ENCODE measurements at places on chromosomes 16 and 17.

GRCh38 chr16:53872248-53873221 is 168.6 kb downstream of the FTO start:
- DNase-seq = no peak

GRCh38 chr17:50107790-50108414 is 12.8 kb downstream of the PDK2 start:
- no peak for DNase-seq

DNA sequence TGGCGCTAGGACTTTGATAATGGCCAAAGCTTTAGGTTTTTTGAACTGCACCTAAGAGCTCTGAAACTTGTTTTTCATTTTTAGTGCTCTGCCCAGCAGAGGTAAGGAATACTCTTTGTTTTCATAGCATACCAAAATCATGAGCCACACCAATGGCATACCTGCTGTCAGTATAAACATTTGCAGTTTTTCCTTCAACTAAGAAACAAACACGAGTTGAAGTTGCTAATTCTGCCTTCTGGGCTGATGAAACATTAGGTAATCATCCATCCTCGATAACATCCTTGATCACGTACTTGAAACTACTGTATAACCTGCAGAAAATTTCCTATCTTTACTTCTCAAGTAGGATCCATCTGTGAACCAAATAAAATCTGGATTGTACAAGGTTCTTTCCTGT is 20.6 kb upstream of the B4GALNT2 start:
- no peak for DNase-seq

DNA sequence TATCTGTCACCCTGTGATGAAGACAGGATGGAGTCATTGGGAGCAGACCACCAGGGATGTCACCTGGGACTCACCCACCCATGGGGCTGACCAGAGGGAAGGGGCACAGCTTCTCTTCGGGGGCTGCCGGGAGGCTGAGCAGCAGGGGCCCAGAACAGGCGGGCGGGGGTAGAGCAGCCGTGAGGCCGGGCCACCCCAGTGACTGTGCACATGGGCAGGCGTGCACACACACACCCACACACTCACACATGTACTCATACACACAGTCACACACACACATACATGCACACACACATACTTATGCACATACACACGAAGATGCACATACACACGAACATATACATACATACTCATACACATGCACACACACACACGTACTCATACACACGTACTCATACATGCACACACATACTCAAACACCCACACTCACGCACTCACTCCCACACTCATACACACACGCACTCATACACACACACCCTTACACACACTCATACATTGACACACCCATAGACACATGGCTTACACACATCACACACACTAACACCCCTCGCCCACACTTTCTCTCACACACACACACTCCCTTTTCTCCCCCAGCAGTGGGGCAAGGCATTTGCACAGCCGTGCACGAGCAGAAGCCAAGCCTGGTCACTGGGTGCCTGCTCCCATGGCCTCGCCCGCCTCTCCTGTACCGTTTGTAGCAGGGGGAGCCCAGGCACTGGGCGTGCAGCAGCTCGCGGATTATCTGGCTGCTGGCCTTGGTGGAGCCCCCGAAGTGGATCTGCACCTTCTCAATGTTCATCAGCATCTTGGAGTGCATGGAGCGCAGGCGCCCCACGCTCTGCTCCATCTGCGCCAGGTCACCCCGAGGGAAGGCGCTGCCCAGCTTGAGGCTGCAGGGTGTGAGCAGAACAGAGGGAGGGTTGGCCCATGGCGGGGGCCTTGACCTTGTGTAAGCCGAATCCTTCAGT is 12.4 kb downstream of the UBALD2 start:
- DNase-seq = no peak

GRCh38 chr16:11047057-11047456 is 102.7 kb downstream of the CLEC16A start:
- DNase-seq = no peak

- no peak for DNase-seq
These were observed 13.0 kb upstream of the LGALS3BP start for GRCh38 chr17:78992542-78993212.

- no peak for DNase-seq
These were observed 19.1 kb upstream of the NCBP3 start for GRCh38 chr17:3865176-3865575.

DNA sequence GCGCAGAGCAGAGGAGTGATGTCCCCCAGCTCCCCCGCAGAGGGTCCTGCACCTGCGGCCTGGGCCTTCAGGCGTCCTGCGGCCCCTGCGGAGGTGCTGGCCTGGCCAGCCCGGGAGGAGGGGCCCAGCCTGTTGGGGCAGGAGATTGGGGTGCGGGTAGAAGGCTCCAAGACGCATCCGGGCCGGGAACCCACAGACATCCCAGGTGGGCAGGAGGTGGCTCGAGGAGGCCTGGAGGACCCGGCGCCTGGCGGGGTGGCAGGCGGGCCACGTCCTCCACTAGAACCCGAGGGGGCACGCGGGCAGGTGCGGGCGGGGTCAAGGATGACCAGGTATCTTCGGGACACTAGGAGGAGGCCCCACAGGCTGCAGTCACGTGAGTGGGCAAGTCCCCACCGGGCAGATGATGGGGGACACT is 647 bp upstream of the SECTM1 start:
- DNase-seq = no peak

- no peak for DNase-seq
These were observed 285.1 kb downstream of the HS3ST3A1 start for GRCh38 chr17:13316657-13317056.

- no peak for DNase-seq
These were observed 304.4 kb downstream of the SEC14L1 start for GRCh38 chr17:77444984-77445759.

- DNase-seq = no peak
These were observed 44.1 kb downstream of the CCDC42 start for GRCh38 chr17:8700546-8700945.

DNA sequence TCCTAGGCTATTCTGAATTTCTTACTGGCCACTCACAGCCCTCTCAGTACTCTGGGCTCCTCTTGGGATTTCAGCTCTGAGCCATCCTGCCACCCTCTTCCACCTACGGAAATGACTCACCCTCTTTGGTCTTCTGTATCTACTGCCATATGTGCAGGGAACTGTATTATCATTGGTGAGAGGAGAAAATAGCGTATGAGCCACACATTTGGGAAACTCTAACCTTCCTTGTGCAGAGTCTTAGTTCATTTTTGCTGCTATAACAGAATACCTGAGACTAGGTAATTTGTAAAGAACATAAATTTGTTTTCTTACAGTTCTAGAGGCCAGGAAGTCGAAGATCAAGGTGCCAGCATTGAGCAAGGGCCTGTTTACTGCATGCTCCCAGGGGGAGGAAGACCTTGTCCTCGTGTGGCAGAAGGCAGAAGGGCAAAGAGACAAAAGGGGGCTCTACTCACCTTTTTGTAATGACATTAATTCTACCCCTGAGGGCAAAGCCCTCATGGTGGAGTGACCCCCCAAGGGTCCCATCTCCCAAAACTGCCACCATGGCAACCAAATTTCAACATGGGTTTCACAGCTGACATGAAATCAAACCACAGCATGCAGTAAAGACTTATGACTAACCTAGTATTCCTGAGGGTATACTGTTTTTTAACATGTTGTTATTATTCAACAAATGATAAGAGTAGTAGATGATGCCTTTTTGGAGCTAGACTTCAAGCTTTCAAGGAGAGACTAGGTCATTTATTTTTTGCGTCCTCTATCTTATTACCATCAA is 191.8 kb downstream of the PRKCA start:
- DNase-seq = no peak

- no peak for DNase-seq
These were observed 72.0 kb downstream of the MSI2 start for GRCh38 chr17:57328109-57328882.

DNA sequence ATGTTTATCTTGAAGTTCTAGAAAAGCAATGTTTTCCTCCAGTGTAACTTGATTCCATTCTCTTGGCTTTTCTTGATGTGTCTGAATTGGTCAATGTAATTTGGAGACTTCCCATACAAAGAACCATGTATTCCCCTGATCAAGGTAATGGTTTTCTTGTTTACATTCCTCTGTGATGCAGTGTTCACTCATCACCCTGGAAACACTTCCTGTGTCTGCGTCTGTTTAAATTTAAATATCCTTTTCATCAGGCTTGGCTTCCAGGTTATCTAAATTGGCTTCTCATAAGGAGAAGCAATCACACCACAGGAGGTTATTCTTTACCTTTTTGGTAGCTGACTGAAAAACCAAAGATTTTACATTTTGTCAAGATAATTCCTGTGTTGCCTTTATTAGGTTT is 237.3 kb upstream of the WSCD1 start:
- peak; percentile 39 for DNase-seq

DNA sequence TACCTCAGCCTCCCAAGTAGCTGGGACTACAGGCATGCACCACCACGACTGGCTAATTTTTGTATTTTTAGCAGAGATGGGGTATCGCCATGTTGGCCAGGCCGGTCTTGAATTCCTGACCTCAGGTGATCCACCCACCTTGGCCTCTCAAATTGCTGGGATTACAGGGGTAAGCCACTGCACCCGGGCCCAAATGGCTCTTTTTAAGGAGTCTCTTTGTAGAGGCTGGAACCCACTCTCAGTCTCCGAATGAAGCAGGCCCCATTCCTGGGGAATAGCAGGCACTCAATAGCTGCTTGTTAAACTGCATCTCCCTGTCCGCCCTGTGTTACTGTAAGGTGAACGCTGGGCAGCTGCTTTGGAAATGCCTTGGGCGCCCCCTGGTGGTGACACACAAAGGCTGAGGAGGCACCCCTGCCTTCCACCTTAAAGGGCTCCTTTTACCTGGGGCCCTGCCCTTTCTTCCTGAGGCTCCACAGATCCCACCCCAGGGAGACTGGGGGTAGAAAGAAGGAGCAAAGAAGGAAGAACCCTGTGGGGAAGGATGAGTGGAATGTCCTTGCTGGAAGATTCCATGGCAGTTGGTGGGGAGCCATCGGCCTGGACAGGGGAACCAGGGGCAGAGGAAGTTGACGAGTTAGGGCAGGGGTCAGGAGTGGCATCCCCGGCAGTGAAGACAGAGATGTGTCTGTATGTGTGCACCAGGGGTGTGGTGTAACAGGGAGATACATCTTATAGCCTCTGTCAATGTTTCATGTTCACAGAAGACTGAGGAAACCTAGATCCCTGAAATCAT is 6.1 kb upstream of the SP2 start:
- DNase-seq = peak; percentile 94

GRCh38 chr17:16251043-16251442 is 34.0 kb downstream of the PIGL start:
- DNase-seq = no peak

GRCh38 chr16:15457958-15458357 is 23.6 kb downstream of the BMERB1 start:
- DNase-seq = no peak

- no peak for DNase-seq
These were observed 9.0 kb downstream of the NLRC5 start for GRCh38 chr16:56998352-56998751.

GRCh38 chr17:56528696-56529095 is 64.8 kb upstream of the NOG start:
- peak; percentile 11 for DNase-seq

DNA sequence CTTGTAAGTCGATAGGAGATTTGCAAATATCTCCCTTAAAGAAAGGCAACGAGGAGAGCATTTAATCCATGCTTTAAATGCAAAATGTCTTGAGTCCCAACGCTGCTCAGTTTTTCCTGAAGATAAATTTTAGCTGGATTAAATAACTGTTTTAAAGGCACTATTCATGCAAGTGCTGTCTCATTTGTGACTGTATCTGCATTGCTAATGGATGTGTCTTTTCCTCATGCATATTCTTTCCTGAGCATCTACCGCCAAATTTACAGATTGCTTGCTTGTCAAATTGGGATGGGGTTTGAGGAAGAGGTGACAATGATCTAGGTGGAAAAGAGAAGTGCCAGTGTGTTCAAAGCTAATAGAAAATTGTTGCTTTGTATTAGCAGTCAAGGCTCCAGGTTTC is 106.9 kb downstream of the RBFOX1 start:
- no peak for DNase-seq

- peak; percentile 46 for DNase-seq
These were observed 4.9 kb upstream of the CBX4 start for GRCh38 chr17:79843816-79844800.

- DNase-seq = no peak
These were observed 206.8 kb downstream of the CNTNAP4 start for GRCh38 chr16:76484020-76484419.

DNA sequence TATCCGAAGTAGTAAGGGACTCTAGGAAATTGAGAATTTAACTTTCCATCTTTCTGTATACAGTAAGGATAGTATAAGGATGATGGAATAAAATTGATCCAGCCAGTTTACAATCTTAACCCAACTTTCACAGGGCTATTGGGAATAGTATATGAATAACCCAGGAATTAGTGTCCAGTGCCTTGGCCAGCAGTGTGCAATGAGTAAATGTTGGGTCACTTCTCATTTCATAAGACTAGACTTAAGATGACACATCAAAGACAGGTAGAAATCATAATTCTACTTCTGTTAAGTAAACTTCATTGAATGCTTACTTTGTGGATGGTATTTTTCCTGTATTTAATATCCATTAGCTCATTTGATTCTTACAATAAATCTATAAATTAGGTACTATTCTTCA is 949.6 kb upstream of the GOT2 start:
- no peak for DNase-seq

- peak; percentile 18 for DNase-seq
These were observed 3.1 kb downstream of the CLCN7 start for GRCh38 chr16:1471569-1472194.

- DNase-seq = peak; percentile 55
These were observed 146.2 kb downstream of the ENGASE start for GRCh38 chr17:79220713-79221291.

DNA sequence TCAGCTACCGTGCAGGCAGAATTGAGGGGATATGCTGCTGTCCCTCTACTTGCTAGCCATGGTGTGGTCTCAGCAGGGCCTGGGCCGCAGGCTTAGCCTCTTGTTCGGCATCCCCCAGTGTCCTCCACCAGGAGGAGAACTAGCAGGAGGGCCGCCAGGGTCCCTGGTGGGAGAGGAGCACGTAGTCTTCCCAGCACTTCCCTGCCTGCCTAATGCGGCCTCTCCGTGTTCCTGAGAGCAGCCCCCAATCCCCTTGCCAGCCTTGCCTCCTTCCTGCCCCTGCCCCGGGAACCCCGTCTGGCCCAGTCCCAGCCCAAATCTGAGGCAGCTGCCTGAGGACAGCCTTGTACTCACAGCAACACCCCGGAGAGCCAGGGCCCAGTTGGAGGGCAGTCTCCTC is 38.1 kb downstream of the PLD6 start:
- DNase-seq = no peak

DNA sequence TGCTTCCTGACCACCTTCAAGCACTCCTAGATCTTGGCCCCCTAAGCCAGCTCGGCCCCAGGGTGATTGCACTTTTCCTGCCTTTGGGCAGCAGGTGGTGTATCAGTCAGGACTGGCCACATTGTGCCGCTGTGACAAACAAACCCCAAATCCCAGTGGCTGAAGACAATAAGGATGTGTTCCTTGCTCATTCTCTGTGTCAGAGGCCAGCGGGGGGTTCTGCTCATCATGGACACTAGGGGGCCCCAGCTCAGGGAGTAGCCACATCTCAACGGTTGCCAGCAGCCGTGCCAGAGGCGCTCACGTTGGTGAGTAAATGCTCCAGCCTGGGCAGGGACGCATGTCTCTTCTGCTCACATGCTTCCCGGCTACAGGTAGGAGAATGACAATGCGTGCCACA is 60.4 kb downstream of the ZDHHC7 start:
- peak; percentile 58 for DNase-seq
